Muscle of leg (tissue), 16 donors: ENCODE measurements at places on chromosomes 16 and 17. TPM values are rescaled to one million over a fixed set of nuclear protein-coding genes. Genes with fewer than 3 reads are reported as not detected.

The KRT39 gene
- total RNA-seq, result 3.8 TPM

- no peak for DNase-seq
- H3K27ac ChIP-seq, result no peak overlapping the region
- no peaks in the 10 kb centered on the region for H3K27me3 ChIP-seq
Measured at GRCh38 chr16:78778101-78779004, 678.9 kb downstream of the WWOX start.

DNA sequence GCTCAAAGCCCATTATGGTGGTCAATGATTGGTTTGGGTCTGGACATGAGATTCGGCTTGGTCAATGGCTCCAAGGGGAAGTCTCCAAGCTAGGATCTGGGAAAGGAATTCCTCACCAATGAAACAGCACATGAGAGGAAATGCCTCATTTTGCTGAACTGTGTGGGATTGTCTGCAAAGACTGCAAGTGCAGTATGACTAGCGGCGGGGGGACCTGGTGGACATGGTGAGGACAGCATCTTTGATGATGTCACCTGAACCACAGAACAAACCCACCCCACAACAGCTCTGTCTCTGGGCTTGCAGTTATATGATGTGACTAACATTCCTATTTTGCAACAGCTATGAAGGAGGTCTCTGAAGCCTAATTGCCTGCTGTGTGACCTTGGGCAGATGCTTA is 50.6 kb upstream of the NKD1 start:
- H3K36me3 ChIP-seq, result no peaks in the 10 kb centered on the region
- H3K4me1 ChIP-seq, result peaks cover 8% of the 10 kb centered on the region
- no peak overlapping the region for H3K27ac ChIP-seq
- H3K27me3 ChIP-seq, result peaks cover 7% of the 10 kb centered on the region
- no peak for DNase-seq
- H3K4me3 ChIP-seq, result no peak overlapping the region

DNA sequence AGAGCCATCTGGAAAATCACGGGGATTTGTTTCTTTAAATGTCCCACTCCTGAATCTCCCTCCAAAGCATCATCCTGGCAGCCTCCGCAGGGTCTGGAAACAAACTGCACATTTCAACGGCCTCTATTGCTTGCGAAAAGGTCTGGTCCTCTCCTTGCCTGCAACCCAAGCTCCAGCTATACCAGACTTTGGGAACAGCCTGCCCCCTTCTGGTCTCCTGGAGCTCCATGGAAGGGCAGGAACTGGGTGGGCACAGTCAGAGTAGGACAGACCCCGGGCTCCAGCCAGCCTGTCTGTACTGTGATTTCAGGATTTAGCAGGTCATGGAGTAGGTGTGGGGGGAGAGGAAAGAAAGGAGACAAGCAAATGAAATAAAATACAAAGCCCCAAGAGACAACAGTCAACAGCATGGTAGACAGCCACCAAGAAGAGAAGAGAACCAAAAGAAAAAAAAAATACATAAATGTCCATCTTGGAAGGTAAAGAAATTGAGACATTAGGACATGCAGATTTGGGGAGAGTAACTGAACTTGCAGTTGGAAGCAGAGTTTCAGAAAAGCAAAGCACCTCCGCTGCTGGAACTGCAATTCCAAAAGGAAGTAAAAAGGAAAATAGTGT is 2.7 kb downstream of the XYLT1 start:
- peak; percentile 91 for DNase-seq
- H3K27me3 ChIP-seq, result peaks cover 22% of the 10 kb centered on the region

DNA sequence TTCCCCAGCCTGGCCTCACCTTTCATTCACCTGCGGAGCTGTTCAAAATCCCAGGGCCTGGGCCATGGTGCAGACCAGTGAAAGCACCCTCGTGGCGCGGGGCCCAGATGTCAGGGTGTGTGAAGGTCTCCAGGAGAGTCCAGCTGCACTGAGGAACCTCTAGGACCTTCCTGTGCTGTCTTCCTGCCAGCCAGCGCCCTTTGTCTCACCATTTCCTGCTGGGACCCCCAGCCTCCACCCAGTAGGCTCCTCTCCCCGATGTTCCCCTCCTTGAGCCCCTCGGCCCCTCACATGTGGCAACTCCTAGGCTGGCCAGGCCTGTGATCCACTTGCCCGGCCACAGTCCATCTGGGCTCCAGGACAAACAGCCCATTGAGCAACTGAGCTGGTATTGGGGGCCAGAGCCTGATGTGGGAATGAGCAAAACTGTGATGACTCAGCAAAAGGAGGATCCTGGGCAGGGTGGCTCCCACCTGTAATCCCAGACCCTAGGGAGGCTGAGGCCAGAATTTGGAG is 677 bp downstream of the SULT1A2 start:
- peaks cover 11% of the 10 kb centered on the region for H3K4me1 ChIP-seq
- no peak overlapping the region for H3K27ac ChIP-seq
- H3K27me3 ChIP-seq, result peaks cover 2% of the 10 kb centered on the region
- H3K4me3 ChIP-seq, result no peak overlapping the region

DNA sequence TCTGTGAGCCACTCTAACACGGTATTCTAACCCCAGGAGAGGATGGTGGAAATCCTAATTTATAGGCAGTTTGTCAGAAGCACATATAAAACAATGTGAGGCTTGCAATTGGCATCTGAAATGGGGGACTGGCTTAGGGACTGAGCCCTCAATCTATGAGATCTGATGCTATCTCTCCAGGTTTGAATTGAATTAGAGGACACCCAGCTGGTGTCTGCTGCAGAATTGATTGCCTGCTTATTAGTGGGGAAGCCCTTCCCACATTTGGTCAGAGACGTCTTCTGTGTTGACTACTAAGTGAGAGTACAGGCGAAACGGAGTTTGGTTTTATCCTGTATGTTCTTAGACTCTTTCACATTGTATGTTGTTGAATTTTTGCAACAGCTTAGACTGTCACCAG is 13.6 kb upstream of the TMIGD1 start:
- no peaks in the 10 kb centered on the region for H3K36me3 ChIP-seq
- H3K4me1 ChIP-seq, result no peaks in the 10 kb centered on the region
- H3K4me3 ChIP-seq, result no peak overlapping the region
- H3K27ac ChIP-seq, result no peak overlapping the region
- no peak for DNase-seq
